ENCODE measurements at places on chromosomes 11 and 22.

GRCh38 chr11:46386674-46387073, 4.9 kb downstream of the CHRM4 start:
- DNase-seq, result no peak

DNA sequence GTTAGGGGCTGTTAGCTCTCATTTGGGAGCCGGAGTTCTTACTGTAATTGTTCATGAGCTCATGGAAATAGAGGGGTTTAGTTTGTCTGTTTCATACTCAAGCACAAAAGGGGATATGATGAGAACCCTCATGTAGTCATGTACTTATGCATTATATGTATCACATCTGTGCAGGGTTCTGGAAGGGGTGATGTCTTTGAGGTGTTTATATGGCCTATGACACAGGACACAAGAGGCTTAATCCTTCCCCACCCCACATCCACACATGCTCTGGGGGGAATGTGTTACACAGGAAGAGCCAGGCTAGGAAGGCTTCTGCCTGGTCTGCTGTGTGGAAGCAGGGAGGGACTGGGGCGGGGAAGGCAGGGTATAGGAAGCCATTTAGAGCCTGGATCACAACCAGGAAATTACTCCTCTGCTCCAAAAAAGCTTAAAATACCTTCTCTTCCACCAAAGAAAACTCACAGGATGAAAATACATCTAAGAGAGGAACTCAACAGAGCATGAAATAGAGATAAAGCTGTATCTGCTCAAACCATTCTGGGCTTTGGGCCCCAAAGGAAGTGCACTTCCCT, 316.1 kb downstream of the TMEM135 start:
- DNase-seq, result no peak

DNA sequence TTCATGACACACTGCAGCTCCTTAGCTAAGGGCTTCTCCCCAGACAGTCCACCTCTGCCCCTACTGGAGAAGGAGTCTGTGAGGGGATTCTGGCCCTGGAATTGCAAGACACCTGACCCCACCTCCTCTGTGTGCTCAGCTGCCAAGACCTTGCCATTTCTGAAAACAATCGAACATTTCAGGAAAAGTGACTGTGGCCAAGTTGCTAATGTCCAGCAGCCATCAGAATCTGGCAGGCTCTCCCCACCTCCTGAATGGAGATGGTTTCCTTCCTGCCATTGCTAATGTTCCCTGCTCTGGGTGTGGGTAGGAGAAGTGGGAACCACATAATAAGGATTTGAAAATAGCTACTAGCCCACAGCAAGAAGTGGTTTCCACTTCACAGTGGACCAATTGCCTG, 127.2 kb upstream of the ALX4 start:
- no peak for DNase-seq

DNA sequence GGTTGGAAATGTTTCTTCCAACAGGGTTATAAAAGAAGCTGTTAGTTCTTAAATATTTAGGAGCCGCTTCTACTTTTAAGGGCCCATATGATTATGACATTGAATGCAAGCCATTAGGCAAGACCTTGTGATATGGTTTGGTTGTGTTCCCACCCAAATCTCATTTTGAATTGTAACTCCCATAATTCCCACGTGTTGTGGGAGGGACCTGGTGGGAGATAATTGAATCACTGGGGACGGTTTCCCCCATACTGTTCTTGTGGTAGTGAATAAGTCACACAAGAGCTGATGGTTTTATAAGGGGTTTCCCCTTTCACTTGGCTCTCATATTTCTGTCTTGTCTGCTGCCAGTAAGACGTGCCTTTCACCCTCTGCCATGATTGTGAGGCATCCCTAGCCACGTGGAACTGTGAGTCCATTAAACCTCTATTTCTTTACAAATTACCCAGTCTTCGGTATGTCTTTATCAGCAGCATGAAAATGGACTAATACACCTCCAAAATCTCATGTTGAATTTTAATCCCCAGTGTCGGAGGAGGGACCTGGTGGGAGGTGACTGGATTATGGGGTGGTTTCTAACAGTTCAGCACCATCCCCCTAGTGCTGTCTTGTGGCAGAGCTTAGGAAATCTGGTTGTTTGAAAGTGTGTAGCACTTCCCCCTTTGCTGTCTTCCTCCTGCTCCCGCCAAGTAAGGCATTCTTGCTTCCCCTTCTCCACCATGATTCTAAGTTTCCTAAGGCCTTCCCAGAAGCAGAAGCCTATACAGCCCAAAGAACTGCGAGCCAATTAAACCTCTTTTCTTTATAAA, 4.3 kb downstream of the CD59 start:
- DNase-seq, result no peak

GRCh38 chr11:11345099-11345498, 8.0 kb downstream of the CSNK2A3 start:
- DNase-seq, result no peak

DNA sequence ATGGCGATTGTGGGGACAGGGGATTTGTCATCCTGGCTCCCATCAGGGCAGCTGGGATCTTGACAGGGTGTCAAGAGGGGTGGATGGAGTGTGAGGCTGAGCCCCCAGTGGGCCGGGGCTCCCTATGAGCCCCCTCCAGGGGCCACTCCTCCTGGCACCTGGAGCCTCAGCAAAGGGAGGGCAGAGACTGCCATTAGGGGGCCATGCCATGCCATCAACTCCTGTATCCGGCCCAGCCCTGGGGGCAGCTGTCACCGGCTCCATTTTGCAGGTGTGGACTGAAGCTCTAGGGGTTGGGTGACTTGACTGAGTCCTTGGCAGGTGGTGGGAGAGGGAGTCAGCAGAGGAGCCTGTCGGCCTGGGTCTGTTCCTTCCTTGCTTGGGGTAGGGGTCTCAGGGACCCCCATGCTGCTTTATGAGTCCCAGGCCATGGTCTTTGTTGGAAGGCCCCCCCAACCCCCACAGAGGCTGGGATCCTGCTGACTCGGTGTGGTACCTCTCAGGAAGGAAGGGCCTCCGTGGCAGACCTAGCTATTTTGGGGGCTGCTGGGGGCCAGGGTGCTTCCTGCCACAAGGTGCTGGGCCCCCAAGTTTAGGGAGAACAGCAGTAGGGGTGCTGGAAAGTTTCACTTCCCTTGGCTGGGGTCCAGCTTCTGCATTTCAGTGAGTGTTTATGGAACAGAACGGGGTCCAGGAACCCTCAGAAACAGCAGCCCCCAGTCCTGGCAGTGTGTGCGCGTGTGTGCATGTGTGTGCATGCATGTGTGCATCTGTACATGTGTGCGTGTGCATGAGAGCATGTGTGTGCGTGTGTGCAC, 1.5 kb downstream of the ACY3 start:
- DNase-seq, result no peak

DNA sequence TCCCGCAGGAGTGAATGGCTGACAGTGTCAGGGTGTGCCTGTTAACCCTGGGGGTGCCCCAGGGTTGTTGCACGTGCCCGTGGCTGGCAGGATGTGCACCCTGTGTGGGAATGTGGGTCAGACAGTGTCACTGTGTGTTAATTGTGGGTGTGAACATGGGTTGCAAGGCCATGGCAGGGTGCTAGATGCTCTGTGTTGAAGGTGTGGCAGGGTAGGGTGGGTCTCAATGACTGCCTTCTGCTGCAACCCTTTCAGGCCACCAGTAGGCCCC, 8.3 kb downstream of the RIN1 start:
- no peak for DNase-seq

DNA sequence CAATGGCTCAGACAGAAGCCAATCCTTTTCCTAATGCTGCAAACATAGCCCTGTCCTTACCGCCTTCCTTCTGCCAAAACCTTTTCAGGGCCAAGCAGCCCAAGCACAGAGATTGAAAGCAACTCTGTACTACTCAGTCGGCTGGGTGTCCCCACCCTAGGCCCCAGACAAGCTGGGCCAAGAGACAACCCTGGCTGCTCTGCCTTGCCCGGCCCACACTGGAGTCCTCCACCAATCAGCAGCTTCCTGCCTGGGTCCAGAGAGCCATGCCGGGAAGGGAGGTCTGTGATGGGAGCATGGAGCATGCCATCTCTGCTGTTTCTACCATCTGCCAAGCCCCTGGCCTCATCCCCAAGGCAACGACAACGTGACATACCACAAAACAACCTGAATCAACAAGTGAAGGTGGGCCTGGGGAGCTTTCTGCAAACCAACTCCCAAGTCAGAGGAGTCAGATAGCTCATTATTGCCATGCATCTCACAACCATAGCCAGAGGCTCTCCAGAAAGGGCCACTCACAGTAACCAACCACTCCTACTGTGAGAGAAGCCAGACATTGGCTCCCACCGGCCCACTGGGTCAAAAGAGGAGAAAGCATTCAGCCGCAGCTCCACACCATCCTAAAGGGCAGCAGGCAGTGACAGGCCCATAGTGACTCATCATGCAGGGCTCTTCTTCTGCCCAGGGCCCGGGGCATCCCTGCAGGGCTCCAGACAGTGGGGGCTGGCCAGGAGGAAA, 18.2 kb downstream of the PATZ1 start:
- no peak for DNase-seq

- DNase-seq, result no peak
Observed at GRCh38 chr22:38262051-38262795, 10.6 kb downstream of the TMEM184B start.

DNA sequence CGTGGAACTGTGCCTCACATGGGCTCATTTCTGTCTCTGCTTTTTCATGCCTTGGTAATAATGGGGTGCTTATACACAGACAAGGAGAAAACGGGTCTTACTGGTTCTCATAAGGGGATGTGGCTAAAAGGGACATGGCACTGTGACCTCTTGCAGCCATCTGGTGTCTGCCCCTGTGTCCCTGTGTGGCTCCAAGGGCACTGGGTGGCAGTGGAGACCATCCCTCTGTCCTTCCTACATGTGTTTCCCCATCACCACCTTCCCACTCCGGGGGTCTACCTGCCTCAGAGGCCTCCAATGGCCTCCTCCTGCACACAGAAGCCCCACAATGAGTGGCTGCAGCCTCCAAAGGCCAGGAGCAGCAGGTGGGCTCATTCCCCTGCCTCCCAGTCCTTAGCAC, 221.2 kb downstream of the CEP164 start:
- no peak for DNase-seq

GRCh38 chr11:6841694-6842093, 3.8 kb upstream of the OR10A5 start:
- DNase-seq, result no peak

DNA sequence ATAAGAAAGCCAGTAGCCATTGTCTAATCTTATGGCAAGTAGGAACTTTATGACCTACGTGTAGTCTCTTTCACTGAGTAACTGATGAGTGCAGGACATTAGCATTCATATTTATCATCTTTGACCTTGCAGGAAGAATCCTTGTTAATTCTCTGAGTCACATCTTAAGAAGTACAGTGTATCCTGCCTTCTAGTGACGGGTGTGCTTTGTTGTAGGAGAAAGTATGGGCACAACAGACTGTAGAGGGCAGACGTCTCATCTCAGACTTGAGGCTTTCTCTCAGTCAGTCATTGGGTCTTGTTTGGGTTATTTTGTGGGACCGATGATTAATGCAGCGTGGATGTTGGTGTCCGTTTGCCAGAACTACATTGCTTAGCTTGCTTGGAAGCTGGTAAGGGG, 6.8 kb downstream of the RNF214 start:
- DNase-seq, result no peak

DNA sequence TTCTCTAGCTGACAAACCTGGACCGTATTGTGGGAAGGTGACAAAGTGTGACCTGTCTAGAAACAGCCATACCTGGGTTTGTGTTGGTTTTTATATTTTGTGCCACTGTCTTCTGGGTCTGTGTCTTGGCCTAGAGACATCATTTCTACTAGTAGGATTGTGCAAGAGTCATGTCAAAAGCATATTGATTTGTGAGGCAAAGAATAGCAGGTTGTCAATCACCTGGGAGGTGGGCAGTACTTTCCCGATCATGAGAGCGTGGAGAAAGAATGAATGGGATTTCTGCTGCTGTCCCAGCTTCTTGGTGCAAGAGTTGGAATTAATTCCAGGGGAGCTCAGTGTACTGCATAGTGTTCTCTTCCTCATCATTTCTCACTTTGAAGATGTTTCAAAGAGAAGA, 5.0 kb upstream of the FERMT3 start:
- no peak for DNase-seq

GRCh38 chr22:33012833-33013450, 45.2 kb downstream of the SYN3 start:
- no peak for DNase-seq

DNA sequence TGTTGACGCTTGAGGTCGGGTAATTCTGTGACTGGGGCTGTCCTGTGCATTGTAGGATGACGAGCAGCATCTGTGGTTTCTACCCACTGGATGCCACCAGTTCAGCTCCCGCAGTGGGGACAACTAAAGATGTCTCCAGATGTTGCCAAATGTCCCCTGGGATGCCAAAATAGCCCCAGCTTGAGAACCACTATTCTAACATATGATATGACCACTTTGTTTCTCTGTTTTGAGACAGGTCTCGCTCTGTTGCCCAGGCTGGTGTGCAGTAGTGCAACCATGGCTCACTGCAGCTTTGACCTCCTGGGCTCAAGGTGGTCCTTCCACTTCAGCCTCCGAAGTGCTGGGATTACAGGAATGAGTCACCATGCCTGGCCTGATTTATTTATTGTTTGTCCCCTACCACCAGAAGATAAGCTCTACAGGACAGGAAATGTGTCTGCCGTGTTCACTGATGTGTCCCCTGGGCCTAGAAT, 4.4 kb upstream of the MEN1 start:
- DNase-seq, result no peak

- no peak for DNase-seq
Observed at GRCh38 chr11:5367448-5368074, 16.1 kb upstream of the OR51M1 start.

DNA sequence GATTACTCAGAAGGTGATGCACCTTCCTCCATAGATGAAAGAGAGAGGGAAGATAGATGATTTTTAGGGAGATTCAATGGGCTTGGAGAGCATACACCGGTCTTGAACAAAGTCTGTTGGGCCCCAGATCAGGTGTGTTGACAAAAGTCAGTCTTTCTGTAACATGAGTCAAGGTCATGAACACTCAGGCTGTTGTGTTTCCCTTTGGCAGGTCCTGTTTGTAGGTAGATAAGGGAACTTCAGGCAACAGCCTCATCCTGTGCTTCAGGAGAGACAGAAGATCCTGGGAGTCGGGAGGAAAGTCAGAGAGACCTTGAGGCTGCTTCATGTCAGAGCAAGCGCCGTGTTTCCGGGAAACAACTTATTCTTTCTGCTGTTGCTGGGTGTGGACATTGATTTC, 703.1 kb downstream of the BRD1 start:
- DNase-seq, result no peak
